ENCODE measurements at places on chromosomes 7 and 10. TPM values are rescaled to one million over a fixed set of nuclear protein-coding genes. Genes with fewer than 3 reads are reported as not detected.

The FKBP6 gene
- total RNA-seq, result not detected

GRCh38 chr7:11533229-11533820 lies 298.7 kb downstream of the THSD7A start:
- H3K4me1 ChIP-seq, result no peaks in the 10 kb centered on the region
- H3K27me3 ChIP-seq, result no peaks in the 10 kb centered on the region
- DNase-seq, result no peak
- H3K27ac ChIP-seq, result no peak overlapping the region

GRCh38 chr7:86645225-86645608 lies 1.5 kb downstream of the GRM3 start:
- no peaks in the 10 kb centered on the region for H3K4me1 ChIP-seq
- H3K4me3 ChIP-seq, result no peak overlapping the region
- DNase-seq, result no peak
- H3K27ac ChIP-seq, result no peak overlapping the region
- H3K27me3 ChIP-seq, result no peaks in the 10 kb centered on the region
- H3K36me3 ChIP-seq, result no peaks in the 10 kb centered on the region

The CRPPA gene
- total RNA-seq, result 2.1 TPM

- H3K27ac ChIP-seq, result no peak overlapping the region
- H3K27me3 ChIP-seq, result no peaks in the 10 kb centered on the region
- DNase-seq, result no peak
- peaks cover 15% of the 10 kb centered on the region for H3K36me3 ChIP-seq
These were observed 7.2 kb upstream of the C1GALT1 start for GRCh38 chr7:7175075-7175695.

GRCh38 chr7:138515001-138515528 lies 55.0 kb downstream of the TRIM24 start:
- no peak for DNase-seq
- H3K36me3 ChIP-seq, result peaks cover 10% of the 10 kb centered on the region
- peaks cover 6% of the 10 kb centered on the region for H3K4me1 ChIP-seq
- H3K4me3 ChIP-seq, result no peak overlapping the region
- no peaks in the 10 kb centered on the region for H3K27me3 ChIP-seq

DNA sequence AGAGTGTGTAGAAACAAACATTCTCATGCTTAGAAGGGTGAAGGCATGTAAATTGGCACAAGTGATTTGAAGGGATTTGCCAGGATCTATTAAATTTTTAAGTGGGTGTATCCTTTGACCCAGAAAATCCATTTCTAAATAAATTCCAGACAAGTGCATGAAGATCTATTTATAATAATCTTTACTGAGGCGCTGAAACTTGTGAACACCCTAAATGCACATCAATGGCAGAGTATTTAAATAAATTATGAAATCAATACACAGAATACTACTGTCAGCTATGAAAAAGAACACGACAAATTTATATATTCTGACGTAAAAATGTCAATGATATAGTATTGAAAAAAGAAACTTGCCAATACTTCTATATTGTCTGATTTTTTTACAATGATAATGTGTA lies 17.9 kb downstream of the ZNF777 start:
- no peak overlapping the region for H3K27ac ChIP-seq
- DNase-seq, result no peak
- H3K4me1 ChIP-seq, result peaks cover 19% of the 10 kb centered on the region
- H3K4me3 ChIP-seq, result no peak overlapping the region

The SLC18A3 gene
- not detected for total RNA-seq

DNA sequence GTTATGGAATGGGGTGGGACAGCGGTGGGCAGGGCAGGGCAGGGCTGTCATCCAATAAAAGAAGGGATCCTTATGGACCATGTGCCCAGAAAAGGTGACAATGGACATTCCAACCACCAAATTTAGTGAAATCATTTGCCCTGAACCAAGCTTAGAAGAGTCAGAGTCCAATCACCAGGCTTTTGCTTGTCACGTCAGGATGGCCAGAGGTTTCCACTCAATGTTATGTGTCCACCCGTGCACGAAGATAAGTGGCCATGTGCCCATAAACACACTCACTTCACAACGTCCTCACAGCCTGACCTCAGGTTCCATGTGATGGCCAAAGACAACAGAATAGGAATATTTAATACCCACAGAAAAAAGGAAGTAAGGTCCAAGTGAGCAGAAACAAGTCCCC lies 36.6 kb upstream of the PLPP4 start:
- no peak for DNase-seq
- peaks cover 23% of the 10 kb centered on the region for H3K27me3 ChIP-seq
- H3K36me3 ChIP-seq, result no peaks in the 10 kb centered on the region
- no peaks in the 10 kb centered on the region for H3K4me1 ChIP-seq
- H3K27ac ChIP-seq, result no peak overlapping the region

The UNCX gene
- not detected for total RNA-seq

- H3K4me1 ChIP-seq, result peaks cover 12% of the 10 kb centered on the region
- DNase-seq, result no peak
- no peak overlapping the region for H3K27ac ChIP-seq
- peaks cover 7% of the 10 kb centered on the region for H3K27me3 ChIP-seq
- H3K36me3 ChIP-seq, result peaks cover 3% of the 10 kb centered on the region
- no peak overlapping the region for H3K4me3 ChIP-seq
These were observed 127.6 kb upstream of the CHST15 start for GRCh38 chr10:124220971-124221355.

DNA sequence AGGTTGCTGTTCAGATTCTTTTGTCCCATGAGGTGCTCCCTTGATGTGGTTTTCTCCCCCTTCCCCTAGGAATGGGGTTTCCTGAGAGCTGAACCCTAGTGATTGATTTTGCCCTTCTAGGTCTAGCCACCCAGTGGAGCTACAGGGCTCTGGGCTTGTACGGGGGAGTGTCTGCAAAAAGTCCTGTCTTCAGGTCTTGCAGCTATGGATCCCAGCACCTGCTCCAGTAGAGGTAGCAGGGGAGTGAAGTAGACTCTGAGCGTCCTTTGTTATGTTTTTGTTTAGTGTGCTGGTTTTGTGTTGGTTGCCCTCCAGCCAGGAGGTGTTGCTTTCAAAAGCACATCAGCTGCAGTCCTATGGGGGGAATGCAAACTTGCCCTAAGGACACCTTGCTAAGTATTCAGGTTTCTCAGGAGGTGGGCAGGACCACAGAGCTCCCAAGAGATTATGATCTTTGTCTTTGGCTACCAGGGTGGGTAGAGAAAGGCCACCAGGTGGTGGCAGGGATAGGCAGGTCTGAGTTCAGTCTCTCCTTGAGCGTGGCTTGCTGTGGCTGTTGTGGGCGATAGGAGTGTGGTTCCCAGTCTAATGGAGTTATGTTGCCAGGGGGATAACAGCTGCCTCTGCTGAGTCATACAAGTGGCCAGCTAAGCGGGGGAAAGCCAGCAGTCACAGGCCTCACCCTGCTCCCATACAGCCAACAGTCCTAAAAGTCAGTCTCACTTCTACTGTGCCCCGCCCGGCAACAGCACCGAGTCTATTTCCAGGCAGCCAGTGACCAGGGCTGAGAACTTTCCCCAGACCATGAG lies 92.4 kb upstream of the JCAD start:
- no peak overlapping the region for H3K4me3 ChIP-seq
- peaks cover 3% of the 10 kb centered on the region for H3K4me1 ChIP-seq
- no peak for DNase-seq
- H3K36me3 ChIP-seq, result no peaks in the 10 kb centered on the region
- H3K27ac ChIP-seq, result no peak overlapping the region
- peaks cover 27% of the 10 kb centered on the region for H3K27me3 ChIP-seq

DNA sequence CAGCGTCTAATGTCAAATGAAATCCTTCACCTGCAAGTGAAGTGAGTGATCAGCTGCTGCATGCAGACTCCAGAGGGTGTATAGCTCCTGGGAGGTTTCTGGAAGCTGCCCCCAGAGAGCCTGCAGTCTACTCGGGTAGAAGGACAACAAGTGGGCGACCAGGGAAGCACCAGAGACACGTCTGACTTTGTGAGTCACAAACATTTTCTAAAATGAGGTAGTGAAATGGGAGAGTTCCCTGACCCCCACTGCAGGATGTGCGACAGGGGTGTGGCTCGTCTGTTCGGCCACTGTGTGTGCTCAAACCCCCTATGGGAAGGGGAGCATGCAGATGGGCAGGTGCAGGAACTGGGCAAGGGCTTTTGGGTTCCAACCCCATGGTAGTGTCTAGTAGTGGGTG lies 177.1 kb upstream of the PRKCQ start:
- H3K4me1 ChIP-seq, result no peaks in the 10 kb centered on the region
- H3K27me3 ChIP-seq, result peaks cover 65% of the 10 kb centered on the region
- DNase-seq, result no peak
- no peaks in the 10 kb centered on the region for H3K36me3 ChIP-seq

The PTF1A gene
- not detected for total RNA-seq

DNA sequence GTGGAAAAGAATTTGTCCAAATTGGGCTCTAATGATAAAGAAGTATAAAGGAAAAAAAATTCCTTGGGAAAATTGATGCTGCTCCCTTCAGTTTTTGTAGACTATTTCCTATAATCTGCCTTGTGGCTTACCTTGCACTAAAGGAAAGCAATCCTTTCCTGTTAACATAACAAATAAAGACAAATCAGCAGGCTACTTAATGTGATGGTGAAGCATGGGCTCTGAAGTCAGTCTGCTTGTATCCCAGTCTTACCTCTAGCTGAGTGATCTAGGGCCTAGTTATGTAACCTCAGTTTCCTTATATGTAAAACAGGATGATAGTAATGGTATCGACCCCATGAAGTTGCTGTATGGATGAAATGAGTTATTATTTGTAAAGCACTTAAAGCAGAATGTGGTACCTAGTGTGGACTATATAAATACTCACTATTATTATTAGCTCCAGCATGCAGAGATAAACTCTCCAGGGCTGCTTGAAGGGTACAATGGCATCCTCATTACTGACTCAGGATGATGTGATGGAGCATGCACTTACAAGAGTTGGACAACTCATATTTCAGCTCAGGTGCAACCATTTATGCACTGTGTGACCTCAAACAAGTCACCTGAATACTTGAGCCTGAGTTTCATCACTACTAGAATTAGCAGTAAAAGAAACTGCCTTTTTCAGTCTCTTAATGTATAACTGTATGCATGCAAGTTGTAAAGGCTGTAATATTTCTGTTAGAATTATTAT lies 156.1 kb downstream of the DKK1 start:
- H3K4me1 ChIP-seq, result peaks cover 5% of the 10 kb centered on the region
- DNase-seq, result no peak
- H3K27me3 ChIP-seq, result no peaks in the 10 kb centered on the region
- no peak overlapping the region for H3K4me3 ChIP-seq

The NODAL gene
- total RNA-seq, result not detected
